ENCODE measurements at places on chromosomes 4 and X. TPM values are rescaled to one million over a fixed set of nuclear protein-coding genes. Genes with fewer than 3 reads are reported as not detected.

GRCh38 chr4:172957216-172957615 lies 211.4 kb upstream of the GALNT7 start:
- DNase-seq = no peak

- no peak for DNase-seq
Observed at GRCh38 chr4:142671516-142671915, 174.6 kb downstream of the INPP4B start.

Gene JCHAIN
- total RNA-seq = 12.8 TPM

DNA sequence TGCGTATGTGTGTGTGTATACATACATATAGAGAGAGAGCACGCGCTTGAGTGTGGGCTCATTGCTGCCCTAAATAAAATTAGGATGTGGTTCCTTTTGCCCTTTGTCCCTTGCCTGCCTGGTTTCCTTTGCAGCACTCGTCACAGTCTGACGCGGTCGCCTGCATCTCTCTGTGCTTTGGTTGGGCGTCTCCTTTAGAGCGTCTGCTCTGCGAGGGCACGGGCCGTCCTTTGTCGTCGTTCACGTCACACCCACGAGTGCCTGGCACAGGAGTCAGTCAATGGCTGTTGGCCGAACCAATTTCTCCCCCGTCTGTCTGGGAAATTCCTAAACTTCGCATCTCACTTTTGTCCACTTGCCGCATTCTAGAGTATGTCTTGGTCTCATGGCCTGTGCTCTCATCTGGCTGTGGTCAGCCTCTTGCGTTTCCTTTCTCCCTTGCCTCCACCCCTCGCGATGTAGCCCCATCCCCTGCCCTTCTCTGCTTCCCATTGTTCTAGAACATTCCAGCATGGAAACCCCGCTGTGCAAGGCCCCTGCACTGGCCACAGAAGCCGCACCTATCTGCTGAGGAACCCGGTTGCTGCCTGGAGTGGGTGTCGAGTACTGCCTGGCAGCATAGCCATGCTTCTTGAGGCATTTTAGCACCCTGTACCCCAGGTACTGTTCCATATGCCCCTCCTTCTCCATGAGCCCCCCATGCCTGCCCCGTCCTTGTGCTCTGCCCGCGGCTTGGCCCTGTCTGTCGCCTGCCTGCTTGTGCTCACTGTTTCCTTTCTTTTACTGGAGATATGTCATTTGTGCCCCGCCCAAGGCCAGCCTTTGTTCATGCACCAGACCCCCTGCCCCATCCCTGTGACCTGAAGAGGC lies 8.0 kb downstream of the MAEA start:
- DNase-seq = peak; percentile 76

GRCh38 chrX:139286342-139286741 lies 244.2 kb upstream of the F9 start:
- DNase-seq = no peak

Gene INTS12
- 20.1 TPM for total RNA-seq

DNA sequence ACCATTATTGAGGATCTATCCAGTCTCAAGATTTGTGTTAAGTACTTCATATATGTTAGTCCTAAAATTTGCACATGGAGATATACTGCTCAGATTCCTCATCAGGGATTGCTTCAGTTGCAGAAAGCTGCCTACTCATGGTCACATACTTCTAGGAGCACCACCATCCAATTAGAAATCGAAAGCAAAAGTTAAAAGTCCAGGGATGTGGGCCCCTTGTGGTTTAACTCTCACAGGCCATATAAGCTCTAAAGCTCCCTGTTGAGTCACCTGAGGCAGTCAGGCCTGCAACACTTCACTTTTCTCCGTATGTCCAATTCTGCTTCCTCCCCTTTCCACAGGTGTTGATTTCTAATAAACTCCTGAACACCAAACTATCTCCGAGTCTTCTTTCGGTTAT lies 84.2 kb downstream of the CNOT6L start:
- no peak for DNase-seq

Gene FAM193A
- total RNA-seq = 20.3 TPM

DNA sequence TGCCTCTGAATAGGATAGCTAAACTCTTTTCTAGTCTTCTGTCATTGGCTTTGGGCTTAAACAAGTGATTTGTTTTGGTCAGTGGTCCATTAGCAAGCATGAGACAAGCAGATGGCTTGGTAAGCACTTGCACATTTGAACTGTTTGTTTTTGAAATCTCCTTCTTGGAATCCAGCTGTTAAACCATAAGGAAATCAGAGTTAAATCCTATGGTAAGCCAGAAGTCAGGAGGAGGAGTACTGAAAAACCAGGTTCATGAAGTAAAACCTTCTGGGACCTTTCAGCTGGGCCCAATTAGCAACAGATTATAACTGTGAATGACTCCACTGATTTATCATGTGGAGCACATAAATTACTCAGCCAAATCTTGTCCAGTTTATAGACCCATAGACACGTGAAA lies 1042.5 kb upstream of the PABPC4L start:
- DNase-seq = no peak

Gene FGF13
- 10.6 TPM for total RNA-seq

DNA sequence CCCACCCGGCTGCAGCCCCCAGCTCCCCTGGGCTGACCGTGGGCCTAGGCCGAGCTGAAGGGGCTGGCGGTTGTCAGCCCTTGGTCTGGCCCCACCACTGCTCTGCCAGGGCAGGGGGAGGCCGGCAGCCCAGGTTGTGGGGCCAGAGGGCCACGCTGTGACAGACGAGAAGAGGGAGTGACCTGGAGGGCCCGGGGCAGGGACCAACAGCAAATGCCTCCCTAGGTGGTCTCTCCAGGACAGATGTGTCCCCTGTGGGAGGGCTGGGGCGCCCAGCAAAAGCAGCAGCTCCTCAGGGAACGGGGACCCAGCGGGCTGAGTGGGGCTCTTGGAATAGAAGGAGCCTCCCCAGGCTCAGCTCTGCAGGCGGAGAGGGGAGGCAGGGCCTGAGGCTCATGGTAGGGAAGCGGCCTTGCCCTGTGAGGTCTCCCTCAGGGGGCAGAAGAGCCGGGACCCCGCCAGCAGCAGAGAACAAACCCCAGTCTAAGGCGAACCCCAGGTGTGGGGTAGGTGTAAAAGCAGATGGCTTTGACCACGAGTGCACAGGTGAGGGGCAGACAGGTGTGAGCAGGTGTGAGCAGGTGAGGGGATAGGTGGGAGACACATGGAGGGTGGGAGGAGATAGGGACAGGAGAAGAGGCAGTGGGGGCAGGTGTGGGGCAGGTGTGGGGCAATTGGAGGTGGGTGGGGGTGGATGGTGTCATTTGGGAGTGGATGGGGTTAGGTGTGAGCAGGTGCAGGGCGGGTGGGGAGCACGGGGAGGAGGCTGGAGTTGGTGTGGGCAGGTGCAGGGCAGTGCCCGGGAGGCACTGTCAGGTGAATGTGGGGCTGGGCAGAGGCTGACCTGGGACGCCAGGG lies 34.1 kb upstream of the SPON2 start:
- peak; percentile 73 for DNase-seq

DNA sequence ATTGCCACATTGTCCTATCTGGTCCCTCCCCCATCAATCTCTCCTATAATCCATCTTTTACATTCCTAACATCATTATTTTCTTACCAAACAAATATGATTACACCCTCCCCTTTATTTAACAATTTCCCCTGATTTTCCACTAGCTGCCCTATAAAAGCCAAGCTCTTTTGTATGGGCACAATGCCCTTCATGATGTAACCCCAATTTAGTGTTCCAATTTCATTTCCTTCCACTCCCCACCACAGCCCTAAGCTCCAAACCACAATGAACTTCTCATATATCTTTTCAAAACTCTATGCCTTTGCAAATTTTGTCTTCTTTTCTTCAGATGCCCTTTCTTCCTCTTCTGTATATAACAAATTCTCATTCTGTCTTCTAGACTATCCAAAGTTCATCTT lies 39.5 kb upstream of the PTPN13 start:
- no peak for DNase-seq

Gene MBNL3
- total RNA-seq = 9.4 TPM

DNA sequence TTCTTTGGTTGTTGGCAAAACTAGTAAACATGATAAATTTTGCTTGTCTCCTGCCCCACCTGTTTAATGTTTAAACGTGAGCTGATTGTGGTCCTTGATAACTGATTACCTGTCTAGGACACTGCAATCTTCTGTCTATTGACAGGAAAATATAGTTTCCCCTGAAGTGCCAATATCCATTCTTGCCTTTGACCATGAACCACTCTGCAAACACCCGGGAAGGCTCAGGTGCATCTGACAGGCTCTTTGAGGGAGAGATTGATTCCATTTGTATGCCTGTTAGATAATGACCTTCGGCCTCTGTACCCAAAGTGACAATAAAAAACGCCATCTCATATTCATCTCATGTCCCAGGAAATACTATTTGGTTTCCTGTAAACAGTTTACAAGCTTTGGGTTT lies 453.0 kb downstream of the CENPC start:
- no peak for DNase-seq

Gene CCDC120
- 4.1 TPM for total RNA-seq

Gene MAGEC2
- not detected for total RNA-seq

Gene SPANXA2
- total RNA-seq = not detected

DNA sequence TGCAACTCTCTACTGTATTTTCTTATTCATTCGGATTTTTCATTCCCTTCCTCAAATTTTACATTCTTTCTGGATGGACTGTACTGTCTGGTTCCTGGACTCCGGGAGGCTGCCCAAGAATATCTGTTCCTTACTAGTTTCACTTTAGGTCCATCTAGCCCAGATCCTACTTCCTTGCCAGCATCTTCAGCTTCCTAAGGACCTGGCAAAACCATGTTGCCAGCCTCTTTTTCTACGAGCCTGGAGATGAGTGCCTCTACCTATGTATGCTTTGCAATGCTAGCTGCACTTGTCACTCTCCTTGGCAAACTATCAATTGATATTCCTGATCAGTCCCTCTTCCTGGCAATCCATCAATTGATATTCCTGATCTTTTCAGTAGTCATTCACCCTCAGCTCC lies 5.6 kb upstream of the LNX1 start:
- DNase-seq = no peak

- no peak for DNase-seq
Observed at GRCh38 chrX:30887721-30888120, 1.3 kb downstream of the TAB3 start.

DNA sequence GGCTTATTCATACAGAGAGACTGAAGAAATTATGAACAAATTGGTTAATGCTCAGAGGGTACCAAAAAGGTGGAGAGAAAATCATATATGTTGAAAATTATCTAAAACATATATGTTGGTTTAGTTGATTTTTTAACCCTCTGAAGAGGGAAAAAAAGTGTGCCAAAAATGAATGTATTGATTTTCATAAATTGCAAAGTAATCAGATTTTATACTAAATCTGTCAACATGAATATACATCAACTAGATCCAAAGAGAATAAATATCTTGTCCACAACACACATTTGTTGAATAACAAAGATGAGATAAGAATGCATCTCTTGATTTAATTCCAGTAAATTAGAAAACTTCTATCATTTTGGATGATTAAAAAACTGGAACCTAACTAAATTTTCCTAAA lies 125.3 kb upstream of the TACR3 start:
- DNase-seq = no peak

DNA sequence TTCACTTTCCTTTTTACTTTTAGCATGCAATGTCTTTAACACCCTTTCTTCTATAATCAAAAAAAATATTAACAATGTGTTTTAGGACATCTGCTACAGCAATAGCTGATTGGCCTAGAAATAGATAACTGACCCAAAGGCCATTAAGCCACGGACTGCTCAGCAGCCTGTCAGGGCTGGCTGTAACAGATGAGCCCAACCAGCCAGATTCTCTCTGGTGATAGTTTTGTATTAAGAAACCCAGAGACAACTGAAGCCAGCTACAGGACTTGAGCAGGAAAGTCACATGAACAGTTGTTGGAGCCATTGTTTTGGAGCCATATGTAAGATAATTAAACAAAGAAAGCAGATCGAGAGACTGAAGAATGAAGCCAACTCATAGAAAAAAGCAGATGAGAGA lies 80.3 kb downstream of the DDIT4L start:
- no peak for DNase-seq

- DNase-seq = no peak
Observed at GRCh38 chrX:50577326-50577725, 106.7 kb upstream of the DGKK start.

- DNase-seq = no peak
Observed at GRCh38 chr4:102439812-102440211, 61.3 kb upstream of the NFKB1 start.

DNA sequence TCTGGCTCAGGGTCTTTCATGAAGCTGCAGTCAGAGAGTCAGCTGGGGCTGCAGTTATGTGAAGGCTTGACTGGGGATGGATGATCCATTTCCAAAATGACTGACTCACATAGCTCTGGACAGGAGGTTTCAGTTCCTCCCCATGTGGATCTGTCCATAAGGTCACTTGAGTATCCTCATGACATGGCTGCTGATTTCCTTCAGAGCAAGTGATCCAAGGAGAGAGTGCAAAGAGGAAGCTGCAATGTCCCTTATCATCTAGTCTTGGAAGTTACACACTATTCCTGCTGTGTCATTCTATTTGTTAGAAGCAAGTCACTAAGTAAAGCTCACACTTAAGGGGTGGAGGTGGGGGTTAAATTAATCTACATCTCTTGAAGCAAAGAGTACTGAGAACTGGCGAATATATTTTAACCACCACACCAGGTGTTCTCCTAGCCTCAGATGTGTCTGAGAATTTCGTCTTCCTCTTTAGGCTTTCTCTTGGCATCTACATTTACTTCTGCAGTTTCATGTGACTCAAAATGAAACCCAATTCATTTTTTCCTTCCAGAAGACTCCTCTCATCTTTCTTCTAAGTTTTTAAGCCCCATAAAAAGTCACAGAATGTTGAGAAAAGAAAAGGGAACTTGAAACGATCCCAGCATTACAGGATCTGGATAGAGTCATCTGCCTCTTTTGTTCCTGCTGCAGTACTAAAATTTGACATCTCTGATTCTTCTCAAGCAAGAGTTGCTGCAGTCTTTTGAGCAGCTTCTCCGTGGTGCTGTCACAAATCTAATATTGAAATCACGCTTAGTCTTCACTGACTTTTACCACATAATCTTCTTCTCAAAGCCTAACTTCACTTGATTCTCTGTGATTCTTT lies 3.8 kb upstream of the GRPR start:
- no peak for DNase-seq

- no peak for DNase-seq
Observed at GRCh38 chr4:17867276-17867675, 56.5 kb downstream of the NCAPG start.

Gene SPATA4
- total RNA-seq = not detected

GRCh38 chrX:24301060-24301459 lies 12.8 kb downstream of the SUPT20HL2 start:
- no peak for DNase-seq

DNA sequence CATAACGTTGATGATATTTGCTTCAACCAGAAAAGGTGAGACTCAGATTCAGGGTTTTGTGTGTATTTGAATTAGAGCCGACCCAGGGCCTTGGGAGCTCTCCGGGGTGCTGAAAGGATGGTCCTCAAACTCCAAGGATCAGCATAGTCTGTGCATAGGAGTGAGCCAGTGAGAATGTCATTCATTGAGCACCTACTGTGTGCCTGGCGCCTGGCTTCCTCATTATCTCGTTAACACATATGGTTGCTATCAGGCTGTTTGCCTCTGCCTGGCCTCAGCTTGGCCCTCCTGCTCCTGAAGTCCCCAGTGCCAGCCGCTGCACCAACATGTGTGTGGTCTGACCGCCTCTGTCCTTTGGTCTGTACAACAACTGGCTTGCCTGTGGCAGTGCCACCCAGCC lies 25.1 kb upstream of the JAKMIP1 start:
- peak; percentile 59 for DNase-seq
